ENCODE measurements at places on chromosomes 2 and 18.

DNA sequence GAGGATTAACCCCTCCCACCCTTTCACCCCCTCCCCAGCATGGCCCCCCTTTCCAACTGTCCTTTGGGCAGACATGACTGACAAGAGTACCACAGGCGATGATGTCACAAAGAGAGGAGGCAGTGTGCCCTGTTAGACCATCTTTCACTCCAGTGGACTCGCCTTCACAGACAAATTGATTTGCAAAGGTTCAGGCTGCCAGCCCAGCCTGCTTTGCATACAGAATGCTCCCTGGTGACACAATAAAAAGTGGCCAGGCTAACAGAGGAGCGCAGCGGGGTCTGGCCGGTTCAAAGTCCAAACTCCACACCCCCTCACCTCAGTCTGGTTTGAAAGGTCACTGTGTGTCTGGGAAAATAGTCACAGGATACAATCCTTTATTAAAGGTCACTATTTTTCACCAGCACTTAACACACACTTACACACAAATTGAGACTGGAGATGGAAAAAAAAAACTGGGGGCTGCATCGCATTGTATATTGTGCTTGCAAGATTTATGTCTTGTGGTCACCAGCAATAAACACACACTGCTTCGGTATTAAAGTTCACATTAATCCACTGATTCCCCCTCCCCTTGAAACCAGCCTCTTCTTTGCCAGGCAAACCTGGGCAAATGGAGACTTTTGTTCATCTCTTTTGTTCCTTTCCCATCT is 236.9 kb downstream of the BCL11A start:
- DNase-seq, result no peak

GRCh38 chr2:219020604-219021365 is 20.5 kb downstream of the CFAP65 start:
- DNase-seq, result no peak

GRCh38 chr2:39411181-39411944 is 25.7 kb downstream of the MAP4K3 start:
- no peak for DNase-seq

- DNase-seq, result no peak
These were observed 108.1 kb upstream of the ACAA2 start for GRCh38 chr18:49921318-49921985.

DNA sequence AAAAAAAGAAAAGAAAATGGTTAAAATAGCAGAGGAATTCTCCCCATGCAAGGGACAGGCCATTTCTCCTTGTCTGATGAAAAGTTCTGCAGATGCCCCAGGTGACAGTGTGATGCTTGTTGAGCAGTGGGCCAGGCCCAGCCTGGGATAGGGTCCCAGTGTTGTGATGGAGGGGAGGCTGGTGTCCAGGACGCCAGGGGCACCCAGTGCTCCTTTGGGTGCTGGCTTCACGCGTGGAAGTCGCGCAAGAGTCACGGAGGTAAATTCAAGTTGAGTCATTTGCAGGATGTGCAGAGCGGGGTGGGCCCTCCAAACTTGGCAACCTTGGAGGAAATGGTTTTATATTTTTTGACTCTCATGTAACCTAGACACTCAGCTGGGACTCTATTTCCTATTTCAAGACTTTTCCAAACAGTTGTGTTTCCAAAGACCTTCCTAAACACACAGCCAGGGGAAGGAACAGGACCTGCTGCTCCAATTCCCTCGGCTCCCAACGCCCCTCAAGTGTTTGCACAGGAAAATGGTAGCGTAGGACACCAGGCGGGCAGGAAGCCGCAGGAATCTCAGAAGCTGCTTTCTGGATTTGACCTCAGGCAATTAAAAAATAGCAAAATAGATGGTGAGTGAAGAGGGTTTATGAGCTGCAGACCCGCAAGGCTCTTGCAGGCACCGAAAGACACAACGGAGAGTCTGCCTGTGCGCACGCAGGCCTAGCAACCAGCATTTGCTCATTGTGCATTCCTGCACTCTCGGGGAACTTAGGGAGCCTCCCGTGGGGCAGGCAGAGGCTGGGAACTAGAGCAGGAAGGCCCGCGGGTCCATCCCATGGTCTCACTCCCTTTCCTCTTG is 107.1 kb upstream of the ODC1 start:
- no peak for DNase-seq

DNA sequence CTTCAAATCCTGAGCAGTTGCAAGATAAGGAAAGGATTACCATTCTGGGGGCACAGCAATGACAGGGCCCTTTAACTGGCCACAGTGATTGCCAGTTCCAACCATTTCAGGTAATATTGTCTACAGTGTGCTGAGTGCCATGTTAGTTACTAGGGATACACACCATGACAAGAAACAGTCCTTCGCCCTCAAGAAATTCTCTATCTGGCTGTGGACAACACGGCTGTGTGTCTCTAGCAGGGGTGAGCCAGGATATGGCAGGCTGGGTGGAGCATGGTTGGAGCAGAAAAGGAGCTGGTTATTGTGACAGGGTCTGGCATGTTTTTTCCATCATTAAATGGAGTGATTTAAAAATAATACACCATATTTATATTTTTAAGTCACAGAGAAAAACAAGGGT is 31.0 kb downstream of the TSPYL6 start:
- DNase-seq, result no peak

DNA sequence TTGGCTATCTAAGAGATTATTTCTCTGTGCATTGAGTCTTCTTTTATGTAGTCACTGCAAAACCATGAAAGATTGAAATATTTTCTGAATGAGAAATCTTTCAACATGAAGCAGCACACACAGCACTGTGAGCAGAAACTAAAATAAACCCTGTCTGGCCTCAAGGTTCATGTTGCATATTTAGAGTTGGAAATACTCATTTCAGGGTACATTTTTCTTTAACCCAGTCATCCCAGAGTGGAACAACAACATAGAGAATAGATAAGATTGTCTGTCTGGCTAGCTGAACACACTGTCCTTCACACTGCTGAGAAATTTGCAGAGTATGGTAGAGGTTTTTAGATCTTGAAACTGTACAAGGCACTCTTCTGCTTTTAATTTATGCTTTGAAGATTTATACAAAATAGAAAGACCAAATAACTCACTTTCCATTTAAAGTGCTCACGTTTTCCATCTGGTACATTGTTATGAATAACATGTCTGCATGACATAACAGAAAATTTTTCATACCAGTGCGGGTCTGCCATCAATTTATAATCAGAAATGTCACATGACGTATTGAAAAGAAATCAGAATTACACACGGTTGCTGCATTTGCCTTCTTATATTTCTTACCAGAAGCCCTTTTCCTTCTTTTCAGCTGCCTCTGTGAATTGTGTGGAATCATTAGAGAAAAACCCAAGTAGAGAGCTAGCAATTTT is 25.0 kb upstream of the FN1 start:
- no peak for DNase-seq

GRCh38 chr2:134375935-134376334 is 122.1 kb downstream of the MGAT5 start:
- DNase-seq, result peak; percentile 52

DNA sequence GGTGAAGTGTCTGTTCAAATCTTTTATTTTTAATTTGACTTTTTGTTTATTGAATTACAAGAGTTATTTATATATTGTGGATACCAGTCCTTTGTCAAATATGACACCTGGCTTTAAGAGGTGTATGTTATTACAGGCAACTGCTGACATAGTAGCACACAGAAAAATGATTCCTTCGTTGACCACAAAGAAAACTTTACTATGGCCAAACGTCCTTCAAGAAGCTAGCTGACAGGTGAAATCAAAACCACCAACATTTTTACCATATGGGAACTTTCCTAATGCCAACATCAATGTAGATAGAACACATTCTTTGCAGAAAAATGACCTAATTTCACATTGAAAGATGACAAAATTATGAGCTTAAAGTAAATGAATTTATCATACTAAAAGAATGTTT is 6.4 kb upstream of the SRBD1 start:
- no peak for DNase-seq

- no peak for DNase-seq
These were observed 737.6 kb downstream of the SLC4A3 start for GRCh38 chr2:220365023-220365422.

DNA sequence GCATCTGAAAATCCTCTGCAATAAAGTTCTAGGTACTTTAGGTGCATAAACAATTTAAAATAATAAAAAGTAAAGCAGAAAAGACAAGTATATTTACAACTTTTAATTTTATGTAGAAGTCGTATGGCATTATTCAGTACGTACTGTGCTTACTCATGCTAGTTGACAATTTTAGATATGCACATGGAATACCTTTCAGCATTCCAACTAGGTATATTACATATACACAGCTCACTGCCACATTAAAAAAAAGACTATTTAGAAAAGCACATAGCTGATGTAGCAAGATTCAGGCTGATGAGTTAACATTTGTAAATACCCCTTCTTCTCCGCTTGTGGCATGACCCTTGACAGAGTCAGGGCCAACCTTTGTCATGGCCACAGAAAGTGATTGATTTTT is 171.2 kb downstream of the FBXO15 start:
- no peak for DNase-seq

DNA sequence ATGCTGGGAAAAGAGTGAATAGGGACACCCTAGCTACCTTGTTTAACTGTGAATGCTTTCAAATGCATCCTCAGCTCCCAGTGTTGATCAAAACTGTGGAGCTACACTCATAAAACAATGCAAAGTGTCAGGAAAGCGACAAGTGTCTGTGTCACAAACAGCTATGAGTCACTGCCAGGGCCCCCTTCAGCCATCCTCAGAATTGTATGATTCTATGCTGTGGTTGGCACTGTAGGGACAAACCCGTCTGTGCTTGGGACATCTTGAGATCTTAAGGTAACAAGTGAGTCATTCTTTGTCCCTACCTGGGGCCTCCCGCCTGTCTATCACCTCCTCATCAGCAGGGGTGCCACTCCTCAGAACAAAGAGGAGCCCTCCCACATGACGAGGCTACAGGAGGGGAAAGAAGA is 42.4 kb downstream of the KLF7 start:
- DNase-seq, result no peak

DNA sequence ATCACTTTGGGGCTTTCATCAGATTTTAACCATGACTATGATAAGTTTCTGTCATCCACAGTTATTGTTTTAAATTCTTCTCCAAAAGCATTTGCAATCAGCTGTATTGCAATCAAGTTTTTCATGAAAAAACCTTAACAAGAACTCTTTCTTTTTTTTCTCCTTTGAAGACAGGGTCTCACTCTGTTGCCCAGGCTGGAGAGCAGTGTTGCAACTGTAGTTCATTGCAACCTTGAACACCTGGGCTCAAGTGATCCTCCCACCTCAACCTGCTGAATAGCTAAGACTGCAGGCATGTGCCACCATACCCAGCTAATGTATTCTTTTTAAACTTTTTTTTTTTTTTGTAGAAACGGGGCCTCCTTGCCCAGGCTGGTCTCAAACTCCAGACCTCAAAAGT is 45.5 kb upstream of the C2orf66 start:
- DNase-seq, result no peak

DNA sequence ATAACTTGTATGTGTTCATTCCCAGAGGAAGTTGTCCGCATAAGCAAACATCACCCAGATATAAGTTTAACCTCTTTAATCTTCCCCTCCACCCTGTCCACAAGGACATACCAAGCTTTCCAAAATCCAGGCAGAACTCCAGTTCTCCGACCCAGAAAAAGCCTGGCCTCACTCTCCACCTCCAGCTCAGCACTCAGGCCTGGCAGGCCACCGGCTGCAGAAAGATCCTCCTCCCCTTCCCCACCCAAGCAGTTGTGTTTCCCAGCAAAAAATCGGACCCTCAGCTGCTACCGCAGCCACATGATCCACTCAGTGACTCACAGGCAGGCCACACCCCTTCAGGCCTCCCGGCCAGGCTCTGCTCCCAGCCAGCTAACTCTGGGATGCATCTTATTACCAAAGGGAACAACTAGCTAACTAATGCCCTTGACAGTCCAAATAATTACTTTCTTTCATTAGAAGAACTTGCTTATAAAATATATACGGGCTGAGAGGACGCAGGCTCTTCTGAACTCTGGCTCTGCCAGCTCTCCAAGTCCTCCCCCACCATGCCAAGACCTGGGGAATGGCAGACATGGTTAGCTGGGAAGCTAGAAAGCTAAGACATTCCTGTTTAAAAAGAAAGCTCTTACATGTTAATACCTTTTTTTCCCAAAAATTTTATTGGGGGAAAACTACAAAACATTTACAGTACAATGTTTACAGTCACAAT is 4.5 kb downstream of the ZFP36L2 start:
- DNase-seq, result peak; percentile 85

GRCh38 chr2:218193701-218194100 is 23.3 kb upstream of the ARPC2 start:
- DNase-seq, result no peak

- no peak for DNase-seq
These were observed 133.6 kb upstream of the MYT1L start for GRCh38 chr2:2464643-2465042.

GRCh38 chr2:163734881-163735684 is 725 bp downstream of the FIGN start:
- DNase-seq, result no peak

DNA sequence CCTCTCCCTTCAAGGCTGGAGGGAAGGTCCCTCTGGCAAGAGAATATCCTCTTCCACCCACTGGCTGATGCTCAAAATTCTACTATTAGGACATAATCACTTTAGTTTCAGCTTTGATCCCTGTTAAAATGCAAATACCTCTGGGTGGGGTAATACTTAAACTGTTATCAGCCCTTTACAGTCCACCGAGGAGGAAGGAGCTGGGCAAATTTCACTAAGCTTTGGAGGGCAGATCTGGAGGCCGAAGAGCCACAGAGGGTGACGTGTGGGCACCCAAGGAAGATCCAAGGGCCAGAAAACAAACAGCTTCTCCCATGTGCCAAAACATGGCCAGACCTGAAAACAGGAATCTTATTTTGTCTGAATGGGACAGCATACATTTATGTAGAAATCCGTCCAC is 74.6 kb upstream of the BCL11A start:
- no peak for DNase-seq

- no peak for DNase-seq
These were observed 91.4 kb upstream of the NCK2 start for GRCh38 chr2:105653302-105653701.

- no peak for DNase-seq
These were observed 64.7 kb downstream of the DGKD start for GRCh38 chr2:233418761-233419546.

- DNase-seq, result no peak
These were observed 177.4 kb upstream of the FN1 start for GRCh38 chr2:215613280-215613679.

DNA sequence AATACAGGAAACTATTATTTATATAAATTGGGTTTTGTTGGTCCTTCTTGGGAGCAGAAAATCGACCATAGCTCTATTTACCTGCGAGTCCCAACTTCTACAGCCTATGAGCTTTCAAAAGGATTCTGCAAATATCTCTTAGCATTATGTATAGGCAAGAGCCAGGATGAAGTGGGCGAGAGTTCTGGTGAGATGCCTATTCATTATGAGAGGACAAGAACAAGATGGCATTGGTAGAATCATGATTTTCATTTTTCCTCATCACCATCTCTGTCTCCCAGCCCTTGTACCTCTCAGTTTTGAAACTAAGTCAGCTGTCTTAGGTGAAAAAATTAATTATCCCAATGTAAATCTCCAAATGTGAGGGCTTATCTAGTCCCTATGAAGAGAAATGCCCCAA is 25.0 kb downstream of the WIPF1 start:
- DNase-seq, result no peak

Measured in hippocampal formation (tissue), 2 donors.